OCI-M1 (cell line): ENCODE measurements at places on chromosomes 4 and X.

- DNase-seq: no peak
These were observed 32.0 kb upstream of the TBC1D1 start for GRCh38 chr4:37858872-37859271.

GRCh38 chr4:6873291-6873690 is 36.3 kb upstream of the TBC1D14 start:
- DNase-seq: peak; percentile 36

DNA sequence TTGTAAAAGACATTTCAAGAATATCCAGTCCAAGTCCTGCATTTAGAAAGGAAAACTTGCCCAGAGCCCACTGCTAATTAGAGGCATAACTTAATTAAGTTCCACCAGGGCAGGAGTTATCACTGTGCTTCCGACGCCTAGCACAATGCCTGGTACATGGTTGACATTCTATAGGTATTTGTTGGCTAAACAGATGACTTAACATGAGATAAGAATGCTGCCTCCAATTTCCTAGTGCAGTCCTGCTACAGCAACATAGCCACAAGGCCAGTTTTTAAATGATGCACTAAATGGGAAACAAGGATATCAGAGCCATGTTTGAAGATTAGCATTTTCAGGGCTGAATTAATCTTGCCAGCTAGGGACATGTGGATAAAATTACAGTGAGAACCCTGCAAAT is 164.1 kb downstream of the RASL11B start:
- no peak for DNase-seq

- DNase-seq: no peak
These were observed 228.7 kb downstream of the CBR4 start for GRCh38 chr4:168781341-168781740.

DNA sequence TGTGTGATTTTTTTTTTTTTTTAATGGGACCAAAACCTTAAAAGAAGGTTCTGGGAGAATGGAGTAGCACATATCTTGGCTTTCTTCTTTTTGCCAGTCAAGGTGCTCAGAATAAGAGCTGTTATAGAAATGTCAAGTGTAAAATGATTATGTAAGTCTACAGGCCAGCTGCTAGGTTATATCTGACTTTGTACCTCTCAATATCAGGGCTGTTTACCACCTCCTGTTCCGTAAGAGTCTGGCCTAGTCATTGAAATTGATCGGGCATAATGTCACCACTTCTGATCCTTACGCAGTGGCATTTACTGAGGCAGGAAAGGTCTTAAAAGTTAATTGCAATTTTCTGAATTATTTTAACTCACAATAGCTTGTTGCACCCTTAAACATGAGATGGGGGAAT is 41.1 kb downstream of the LIMCH1 start:
- DNase-seq: no peak

DNA sequence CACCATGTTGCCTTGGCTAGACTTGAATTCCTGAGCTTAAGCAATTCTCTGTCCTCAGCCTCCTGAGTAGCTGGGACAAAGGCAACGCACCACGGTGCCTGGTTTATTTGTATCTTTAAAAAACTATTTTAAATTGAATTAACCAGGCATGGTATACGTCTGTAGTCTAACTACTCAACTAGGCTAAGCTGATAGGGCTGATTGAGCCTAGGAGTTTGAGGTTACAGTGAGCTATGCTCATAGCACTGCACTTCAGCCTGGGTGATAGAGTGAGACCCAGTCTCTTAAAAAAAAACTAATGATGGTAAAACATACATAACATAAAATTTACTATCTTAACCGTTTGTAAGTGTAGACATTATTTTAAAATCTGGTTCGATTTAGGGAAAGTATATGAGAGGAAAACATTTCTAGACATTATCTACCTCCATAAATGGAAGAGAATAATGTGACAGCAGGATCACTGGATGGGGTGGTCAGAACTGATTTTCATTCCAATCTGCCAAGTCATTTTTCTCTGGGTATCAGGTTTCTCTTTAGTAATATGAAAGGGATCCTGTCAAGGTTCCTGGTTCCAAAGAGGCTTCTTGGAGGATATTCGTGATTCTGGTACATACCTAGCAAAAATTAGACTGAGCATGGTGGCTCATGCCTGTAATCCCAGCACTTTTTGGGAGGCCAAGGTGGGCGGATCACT is 8.7 kb upstream of the ITGB1BP2 start:
- DNase-seq: no peak

GRCh38 chr4:92215476-92215875 is 88.3 kb upstream of the GRID2 start:
- DNase-seq: no peak

DNA sequence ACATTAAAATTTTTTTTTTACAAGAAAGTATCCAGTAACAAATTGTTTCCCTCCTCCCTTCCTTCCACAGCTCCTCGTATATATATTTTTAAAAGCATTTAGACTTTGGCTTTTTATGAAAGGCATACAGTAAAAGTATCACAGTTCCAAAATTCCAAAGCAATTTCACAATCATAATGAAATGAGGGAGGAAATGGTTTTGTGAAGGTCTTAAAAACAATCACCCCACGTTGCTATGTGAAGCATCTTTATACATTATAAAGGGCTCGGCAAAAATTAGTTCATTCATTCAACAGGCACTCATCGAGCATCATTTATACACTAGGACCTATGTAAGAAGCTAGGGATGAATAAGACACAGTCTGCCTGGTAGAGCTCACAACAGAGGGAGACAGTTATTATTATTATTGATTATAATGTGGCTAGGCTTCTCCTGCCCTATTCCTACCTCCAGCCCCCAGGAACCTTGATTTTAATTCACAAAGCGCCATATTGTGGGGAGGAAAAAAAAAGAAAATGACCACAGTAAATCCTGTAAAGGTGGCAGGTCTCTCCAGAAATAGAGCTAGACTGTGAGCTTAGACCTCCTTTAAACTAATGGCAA is 239.9 kb downstream of the MAML3 start:
- DNase-seq: no peak

GRCh38 chr4:53012738-53013137 is 150.6 kb downstream of the RASL11B start:
- DNase-seq: no peak

- DNase-seq: no peak
These were observed 13.3 kb upstream of the AASDH start for GRCh38 chr4:56400560-56400959.

DNA sequence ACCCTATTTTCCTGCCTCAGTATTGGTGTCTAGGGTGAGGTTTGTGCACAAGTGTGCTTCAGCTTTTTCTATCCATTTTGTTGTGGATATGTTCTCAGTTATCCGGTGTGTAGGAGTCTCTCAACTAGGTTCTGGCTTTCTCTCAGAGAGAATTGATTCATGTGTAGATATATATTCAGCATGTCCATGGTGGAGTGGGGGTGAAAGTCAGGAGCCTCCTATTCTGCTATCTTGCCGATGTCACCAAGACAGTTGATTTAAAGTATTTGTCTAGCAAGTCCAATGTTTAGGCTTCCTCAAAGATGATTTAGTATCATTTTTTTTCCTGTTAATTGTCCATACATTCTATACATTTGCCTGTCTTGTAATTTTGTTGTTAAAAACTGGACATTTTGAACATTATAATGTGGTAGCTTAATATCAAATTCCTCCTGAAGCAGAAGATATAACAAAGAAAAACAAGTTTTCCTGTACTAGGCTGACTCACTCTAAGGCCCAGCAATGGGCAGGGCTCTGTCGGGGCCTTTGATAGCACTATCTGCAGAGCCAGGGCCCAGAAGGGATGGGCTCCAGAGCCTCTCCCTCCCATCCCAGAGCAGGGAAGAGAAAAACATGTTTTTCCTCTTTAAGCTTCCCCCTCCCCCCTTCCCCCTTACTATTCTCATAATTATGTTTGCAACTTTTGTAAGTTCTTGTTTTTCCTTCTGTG is 37.6 kb downstream of the GLUD2 start:
- DNase-seq: peak; percentile 39

GRCh38 chr4:21952549-21952948 is 4.0 kb upstream of the KCNIP4 start:
- peak; percentile 48 for DNase-seq

GRCh38 chr4:36870121-36870520 is 374.4 kb upstream of the NWD2 start:
- DNase-seq: no peak

GRCh38 chr4:76074993-76075600 is 588 bp downstream of the ART3 start:
- DNase-seq: no peak

- DNase-seq: peak; percentile 38
These were observed 204.4 kb downstream of the GABRB1 start for GRCh38 chr4:47235721-47236120.

DNA sequence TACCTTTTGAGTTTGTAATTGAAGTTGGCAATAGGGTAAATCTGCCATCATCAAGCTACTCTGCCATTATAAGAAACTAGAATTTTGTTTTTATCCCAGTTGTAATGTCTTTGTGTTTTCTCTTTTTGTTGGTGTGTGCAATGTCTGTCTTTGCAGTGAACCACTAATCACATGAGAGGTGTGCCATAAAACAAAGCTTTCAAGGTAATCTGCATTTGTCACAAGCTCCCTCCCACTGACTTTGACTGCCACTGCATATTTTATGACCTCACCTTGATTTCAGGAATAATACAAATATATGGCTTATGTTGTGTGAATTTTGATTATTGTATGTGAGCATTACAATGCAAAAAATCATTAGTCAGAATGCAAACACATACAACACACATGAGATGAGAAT is 9.0 kb upstream of the GBA3 start:
- no peak for DNase-seq

GRCh38 chr4:173410079-173410478 is 11.2 kb upstream of the SCRG1 start:
- DNase-seq: no peak

DNA sequence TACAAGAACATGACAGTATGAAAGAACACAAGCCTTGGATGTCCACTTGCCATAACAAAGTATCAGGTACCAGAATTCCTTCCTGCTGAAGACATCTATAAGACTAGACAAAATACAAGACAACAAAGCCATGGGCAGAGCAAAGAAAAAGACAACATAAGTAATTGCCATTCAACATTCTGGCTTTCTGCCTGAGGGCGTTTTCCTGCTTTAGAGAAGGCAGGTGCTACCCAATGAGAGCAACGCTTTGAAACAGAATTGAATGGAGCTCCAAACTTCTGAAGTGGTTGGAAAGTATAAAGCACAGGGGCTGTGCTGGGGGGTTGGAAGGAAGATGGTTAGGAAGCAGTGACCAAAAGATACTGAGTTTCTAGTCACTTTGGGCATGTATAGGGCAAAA is 30.1 kb downstream of the PDE5A start:
- DNase-seq: no peak

- peak; percentile 60 for DNase-seq
These were observed 76.5 kb upstream of the BCOR start for GRCh38 chrX:40174001-40174853.

DNA sequence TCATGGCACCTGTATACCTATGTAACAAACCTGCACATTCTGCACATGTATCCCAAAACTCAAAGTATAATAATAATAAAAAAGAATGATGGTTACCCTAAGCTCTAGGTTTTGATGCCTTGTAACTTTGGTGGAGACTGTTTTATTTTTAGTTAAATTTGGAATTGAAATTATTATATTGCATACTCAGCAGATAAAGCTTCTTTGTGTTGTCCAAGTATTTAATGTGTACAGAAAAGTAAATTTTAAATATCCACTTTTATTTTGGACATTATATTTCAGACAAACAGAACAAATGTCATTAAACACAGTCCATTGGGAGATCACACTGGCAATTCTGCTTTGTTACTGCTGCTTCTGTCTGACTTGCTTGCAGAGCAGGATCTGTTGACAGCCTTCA is 684.5 kb upstream of the CT83 start:
- DNase-seq: no peak

DNA sequence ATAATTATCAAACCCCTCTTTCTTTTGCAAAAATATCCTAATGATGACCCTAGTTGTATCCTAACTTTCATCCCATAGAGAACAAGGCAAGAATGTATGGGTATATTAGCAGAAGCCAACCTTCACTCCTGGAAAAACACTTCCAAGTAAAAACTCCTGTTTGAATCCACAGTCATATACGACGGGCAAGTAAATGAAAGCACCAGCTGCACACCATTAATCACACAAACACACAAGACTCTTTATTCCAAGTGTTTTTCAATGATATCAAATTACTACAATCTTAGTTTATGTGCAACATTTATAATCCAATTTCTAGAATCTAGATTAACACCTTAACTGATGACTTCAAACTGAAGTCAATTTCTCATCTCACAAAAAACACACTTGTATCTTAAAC is 22.9 kb downstream of the ACSL4 start:
- no peak for DNase-seq

DNA sequence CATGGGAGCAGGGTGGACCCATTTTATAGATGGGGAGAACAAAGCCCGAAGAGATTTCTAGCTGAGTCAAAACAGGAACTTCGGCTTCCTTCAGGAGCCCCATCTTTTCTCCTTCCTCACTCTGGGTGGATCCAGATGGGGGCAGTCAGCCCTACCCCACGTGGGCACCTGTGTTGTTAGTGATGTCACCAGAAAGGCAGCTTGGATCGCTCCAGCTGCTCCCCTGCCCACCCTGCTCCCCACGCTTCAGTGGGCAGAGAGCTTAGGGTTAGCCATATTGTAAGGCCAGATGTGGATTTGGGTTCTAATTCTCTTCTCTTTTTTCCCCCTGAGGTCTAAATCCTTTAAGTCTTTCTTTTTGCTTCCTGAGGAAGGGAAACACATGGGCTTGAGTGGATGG is 132.3 kb upstream of the PJA1 start:
- no peak for DNase-seq

DNA sequence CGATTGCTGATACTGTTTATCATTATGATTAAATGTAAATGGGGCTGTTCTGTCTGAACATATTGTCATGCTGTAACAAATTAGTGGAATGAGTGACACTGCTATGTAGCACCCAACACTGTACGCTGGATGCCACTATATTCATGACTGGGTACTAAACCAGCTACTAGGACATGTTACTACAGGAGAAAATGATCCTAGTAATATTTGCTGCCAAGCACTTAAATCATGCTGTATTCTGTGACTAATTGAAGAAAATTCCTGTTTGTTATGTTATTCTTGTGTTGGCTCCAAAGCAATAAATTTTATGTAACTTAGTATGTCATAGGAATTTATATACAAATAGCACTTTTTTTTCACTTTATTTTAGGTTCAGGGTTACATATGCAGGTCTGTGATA is 804.2 kb downstream of the CENPC start:
- DNase-seq: no peak

- DNase-seq: no peak
These were observed 9.8 kb upstream of the TMEM185A start for GRCh38 chrX:149641432-149641831.

DNA sequence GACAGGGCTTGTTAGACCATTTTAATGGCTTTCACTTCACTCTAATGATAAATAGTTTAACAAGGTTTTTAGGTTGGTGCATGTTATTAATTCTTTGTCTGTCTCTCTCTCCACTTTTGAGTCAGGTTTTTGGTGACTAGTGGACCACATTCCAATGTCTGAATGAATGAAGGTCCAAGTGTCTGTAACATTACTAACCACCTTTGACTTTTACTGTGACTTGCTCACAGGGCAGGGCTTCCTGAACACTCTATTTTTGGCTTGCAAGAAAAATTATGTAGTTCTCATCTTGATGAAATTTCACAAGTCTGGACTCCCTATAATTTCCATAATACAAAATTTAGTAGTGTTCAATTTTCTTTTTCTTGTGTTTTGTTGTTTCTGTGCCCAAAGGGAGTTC is 78.9 kb upstream of the BMPR1B start:
- no peak for DNase-seq
